ENCODE measurements at places on chromosomes 2 and 18.
A peak's percentile ranks its signal among the peaks of the same experiment; 100 is the strongest.

DNA sequence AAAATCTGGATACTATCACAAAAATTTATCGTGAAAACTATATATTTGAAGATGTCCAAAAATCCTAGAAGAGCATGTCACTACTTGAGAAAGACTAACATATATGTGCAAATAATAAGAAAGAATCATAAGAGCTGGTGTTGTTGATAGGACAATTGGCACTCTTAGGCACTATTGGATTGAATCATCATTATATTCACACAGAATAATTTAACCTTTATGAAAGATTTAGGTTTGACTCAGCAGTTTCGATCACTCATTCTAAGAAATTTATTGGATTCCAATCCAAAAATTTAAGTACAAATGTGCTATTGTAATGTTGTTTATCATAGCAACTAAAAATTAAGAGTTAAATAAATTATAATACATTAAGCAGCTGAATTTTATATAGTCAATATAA lies 503.6 kb downstream of the SPAG16 start:
- no peaks in the 10 kb centered on the region for H3K27me3 ChIP-seq
- no peak for DNase-seq
- no peaks in the 10 kb centered on the region for H3K36me3 ChIP-seq
- H3K4me1 ChIP-seq, result no peaks in the 10 kb centered on the region
- no peak overlapping the region for H3K27ac ChIP-seq

- H3K4me1 ChIP-seq, result no peaks in the 10 kb centered on the region
These were observed 215.3 kb downstream of the TTC32 start for GRCh38 chr2:19686439-19686838.

DNA sequence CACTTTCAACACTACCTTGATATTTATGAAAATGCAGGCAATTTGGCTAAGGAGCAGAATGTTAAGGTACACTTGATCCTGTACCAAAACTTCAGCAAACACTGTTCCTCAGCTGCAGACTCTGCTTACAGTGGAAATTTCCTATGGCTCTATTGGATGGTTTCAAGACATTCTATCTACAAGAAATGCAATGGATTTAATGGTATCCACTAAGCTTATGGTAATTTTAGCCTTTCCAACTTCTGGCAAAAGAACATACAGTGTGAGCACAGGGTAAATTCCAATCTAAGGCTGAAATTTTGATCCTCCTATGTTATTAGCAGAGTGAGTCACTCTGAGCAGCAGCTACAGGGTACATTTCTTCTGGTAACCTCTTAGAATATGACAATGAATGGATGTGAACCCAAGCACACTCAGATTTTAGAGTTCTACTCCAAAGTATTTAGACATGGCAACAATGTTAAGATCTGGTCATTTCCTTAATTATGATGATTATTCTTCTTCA lies 361.8 kb upstream of the PIK3C3 start:
- H3K27ac ChIP-seq, result no peak overlapping the region
- no peaks in the 10 kb centered on the region for H3K4me1 ChIP-seq
- DNase-seq, result no peak
- no peaks in the 10 kb centered on the region for H3K36me3 ChIP-seq
- no peak overlapping the region for H3K4me3 ChIP-seq

GRCh38 chr18:69400253-69400975 lies at the start of gene DOK6:
Gene DOK6, plus strand, starts transcription at chr18:69400888.
- H3K27ac ChIP-seq, result no peak within 1 kb of the TSS
- no peaks in the 10 kb centered on the region for H3K4me1 ChIP-seq
- H3K4me3 ChIP-seq, result peak within 1 kb of the TSS; percentile 11
- DNase-seq, result peak; percentile 35

DNA sequence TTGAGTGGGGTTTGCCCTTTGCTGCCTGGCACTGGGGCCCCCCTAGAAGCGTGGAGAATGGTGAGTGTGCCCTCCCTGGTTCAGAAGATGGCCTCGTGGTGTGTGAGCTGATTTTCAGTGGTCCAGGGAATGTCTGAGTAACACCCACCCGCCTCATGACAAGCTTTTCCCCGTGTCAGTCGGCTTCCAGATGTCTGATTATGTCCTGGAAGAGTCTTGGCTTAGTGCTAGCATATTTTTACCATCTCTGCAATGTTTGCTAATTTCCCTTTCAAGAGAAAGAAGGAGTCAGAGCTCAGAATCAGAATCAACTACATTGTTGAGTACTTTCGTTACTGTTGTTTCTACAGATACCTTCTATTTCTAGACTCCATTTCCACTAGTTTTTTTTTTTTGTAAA lies 214.7 kb downstream of the SEPTIN10 start:
- H3K4me1 ChIP-seq, result no peaks in the 10 kb centered on the region
- H3K27ac ChIP-seq, result no peak overlapping the region
- no peaks in the 10 kb centered on the region for H3K27me3 ChIP-seq
- no peaks in the 10 kb centered on the region for H3K36me3 ChIP-seq
- DNase-seq, result no peak

DNA sequence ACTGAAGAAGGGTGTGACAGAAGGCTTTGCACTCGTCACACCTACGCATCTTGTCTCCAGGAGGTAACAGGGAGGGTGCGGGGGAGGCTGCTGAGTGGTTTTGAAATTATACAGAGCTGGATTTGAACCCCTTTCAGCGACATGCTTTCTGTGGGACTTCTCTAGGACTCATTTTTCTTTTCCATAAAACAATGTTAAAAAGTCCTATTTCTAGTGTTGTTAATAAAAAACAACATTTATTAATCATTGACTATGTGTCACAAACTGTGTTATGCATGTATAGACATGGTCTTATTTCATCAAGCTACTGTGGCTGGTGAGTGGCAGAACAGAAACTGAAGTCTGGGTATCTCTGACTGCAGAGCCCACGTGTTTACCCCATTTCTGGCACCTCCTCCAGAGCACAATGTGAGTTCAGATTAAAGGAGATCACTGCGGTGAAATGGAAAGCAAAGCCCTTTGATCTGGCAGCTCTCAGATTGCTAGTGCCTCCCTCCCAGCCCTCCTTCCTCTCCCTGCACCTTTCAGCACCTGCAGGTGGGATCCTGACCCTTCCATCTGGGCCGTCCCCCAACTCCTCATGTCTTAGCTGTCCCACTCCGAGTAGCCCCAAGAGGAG lies 315.5 kb upstream of the MYT1L start:
- H3K27ac ChIP-seq, result peak overlapping the region; percentile 92
- no peak for DNase-seq
- no peak overlapping the region for H3K4me3 ChIP-seq
- no peaks in the 10 kb centered on the region for H3K36me3 ChIP-seq
